SIG-M5 (cell line): ENCODE measurements at places on chromosomes 12 and 14.

GRCh38 chr12:40566271-40566670, 126.0 kb upstream of the CNTN1 start:
- DNase-seq = no peak

DNA sequence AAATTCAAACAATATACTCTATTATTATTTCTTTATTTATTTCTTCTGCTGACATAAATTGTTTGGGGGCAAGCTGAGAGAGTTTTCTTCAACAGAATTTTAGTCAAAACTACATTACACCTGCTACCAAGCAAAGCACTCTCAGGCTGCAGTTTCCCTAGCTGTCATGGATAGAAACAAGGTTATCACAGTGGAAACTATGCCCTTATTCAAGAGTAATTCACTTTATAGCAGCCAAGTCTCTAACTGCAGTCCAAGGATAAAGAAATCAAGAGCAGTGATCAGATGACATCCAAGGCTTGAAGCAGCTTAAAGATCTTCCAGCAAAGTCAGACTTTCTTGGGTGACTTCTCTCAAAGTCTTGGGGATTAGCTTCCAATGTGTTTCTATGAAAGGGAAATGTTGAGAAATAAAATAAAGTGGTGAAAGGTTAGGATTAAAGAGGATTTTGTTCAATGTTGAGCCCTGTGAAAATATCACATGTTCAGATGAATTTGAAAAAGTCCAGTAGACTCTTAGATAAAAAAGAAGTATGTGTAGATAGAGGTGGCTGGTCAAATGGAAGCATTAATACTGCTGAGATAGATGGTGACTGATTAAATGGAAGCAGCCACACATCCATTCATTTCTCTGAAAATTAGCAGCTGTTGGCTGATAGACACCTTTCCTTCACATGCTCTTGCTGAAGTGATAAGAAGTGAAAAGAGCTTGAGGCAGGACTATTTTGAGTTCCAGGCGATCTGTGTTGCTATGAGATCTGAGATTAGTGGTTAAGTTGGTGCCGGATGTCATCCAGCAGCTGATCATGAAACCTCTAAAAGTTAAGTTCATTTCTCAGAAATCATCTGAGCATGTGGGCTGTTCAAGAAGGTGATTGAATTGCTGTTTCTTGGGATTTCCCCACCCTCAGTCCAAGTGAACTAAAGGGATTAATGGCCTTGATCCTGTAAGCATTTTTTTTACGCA, 257.8 kb upstream of the BTG1 start:
- no peak for DNase-seq

- DNase-seq = no peak
Measured at GRCh38 chr14:68575426-68575825, 217.4 kb downstream of the ZFP36L1 start.

- no peak for DNase-seq
Measured at GRCh38 chr12:116425256-116426193, 133.7 kb upstream of the MAP1LC3B2 start.

- no peak for DNase-seq
Measured at GRCh38 chr12:66132408-66132807, 1.9 kb upstream of the LLPH start.

- DNase-seq = no peak
Measured at GRCh38 chr14:64983439-64984310, 3.0 kb upstream of the FNTB start.

GRCh38 chr12:67427336-67427735, 158.2 kb downstream of the CAND1 start:
- no peak for DNase-seq

DNA sequence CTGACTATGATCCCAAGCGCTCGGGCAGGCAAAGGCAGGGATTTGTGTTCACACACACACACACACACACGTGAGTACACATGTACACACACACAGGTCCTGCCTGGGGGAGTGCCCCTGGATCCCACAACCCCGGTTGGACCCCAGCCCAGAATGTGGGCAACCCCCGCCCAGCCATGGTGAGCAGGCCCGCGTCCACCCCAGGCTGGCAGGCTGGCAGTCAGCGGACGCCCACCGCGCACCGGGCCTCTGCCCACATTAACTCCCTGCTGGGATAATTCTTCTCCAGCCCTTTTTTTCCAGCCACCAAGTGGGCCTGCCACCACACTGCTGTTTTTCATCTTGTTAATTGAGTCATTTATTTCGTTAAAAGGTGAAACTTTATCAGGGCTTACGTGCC, 256.2 kb downstream of the BCL11B start:
- no peak for DNase-seq

DNA sequence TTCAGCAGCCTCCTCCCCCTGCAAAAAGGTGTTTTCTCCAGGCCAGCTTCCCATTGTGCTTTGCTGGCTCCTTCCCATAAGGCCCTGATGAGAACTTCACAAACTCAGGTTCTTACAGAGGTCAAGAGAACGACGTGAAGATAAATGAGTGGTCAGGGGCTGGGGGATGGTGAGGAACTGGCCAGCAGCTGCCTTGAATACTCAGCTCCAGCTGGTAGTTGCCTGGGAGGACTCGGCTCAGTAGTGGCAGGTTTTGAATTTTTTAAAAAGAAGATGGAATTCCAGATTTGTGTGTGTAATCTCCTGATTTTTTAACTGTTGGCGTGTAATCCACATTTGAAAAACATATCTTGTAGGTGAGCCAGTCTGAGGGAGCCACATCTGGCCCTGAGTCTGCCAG, 5.9 kb downstream of the DDX55 start:
- no peak for DNase-seq

GRCh38 chr14:24422261-24422660, 7.2 kb downstream of the CBLN3 start:
- no peak for DNase-seq

GRCh38 chr12:91414636-91415035, 232.0 kb upstream of the DCN start:
- DNase-seq = no peak

DNA sequence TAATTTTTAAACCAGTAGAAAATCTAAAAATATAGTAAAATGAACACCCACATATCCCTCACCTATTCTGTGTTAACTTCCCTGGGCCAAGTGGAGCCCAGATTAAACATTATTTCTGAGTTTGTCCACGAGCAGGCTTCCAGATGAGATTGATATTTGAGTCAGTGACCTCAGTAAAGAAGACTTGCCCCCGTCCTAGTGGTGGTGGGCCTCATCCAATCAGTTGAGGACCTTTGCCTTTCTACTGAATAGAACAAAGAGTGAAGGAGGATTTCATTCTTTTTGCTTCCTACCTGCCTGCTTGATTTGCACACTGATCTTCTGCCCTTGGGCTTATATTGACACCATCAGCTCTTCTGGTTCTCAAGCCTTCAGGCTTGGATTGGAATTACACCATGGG, 174.7 kb upstream of the PLEKHG7 start:
- no peak for DNase-seq

GRCh38 chr14:63203618-63204406, 431 bp upstream of the RHOJ start:
- no peak for DNase-seq

DNA sequence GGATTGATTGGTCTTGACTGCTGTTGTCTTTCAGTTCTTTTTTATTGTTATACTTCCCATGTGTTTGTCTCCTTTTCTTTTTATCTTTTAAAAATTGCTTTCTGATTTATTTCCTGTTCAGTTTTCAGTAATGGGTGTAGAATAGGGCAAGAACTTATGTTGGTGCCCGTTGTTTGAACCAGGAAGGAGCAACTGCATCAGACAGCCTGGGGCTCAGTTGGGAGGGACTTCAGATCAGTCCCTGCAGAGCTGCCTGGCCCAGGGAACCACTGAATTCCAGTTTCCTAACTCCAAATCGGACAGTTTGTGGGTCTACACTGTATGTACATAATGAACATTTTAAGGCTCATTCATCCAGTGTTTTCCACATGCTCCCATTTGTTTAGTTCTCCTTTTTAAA, 64.9 kb downstream of the FBXO34 start:
- DNase-seq = no peak

- no peak for DNase-seq
Measured at GRCh38 chr14:38199076-38199475, 8.6 kb upstream of the SSTR1 start.

DNA sequence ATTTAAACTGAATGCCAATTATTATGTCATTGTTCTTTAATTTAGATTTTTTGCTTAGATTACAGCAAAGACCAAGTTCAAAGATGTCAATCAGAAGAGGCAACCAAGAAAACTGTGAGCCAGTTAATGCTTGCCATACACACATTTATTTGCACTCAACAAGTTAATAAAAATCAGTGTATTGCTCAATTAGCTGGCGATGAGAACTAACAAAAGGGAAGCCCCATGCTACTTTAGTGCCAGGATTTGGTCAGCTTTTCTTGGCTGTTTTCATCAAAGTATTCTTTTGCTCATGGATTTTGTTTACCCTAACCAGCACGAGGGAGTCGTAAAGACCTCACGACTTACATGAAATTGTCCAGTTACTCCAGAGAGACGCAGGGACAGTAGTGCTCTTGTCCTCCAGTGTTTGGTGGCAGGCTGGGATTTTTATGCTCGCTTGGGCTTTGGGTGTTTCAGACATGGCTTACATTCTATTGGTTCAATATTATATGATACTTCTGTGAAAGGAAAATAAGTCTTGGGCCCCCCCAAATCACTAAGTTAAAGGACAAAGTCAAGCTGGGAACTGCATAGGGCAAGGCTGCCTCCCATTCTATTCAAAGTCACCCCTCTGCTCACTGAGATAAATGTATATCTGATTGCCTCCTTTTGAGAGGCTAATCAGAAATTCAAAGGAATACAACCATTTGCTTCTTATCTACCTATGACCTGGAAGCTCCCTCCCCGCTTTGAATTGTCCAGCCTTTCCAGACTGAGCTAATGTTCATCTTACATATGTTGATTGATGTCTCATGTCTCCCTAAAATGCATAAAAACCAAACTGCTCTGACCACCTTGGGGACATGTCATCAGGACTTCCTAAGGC, 7.4 kb upstream of the B4GALNT1 start:
- DNase-seq = no peak

DNA sequence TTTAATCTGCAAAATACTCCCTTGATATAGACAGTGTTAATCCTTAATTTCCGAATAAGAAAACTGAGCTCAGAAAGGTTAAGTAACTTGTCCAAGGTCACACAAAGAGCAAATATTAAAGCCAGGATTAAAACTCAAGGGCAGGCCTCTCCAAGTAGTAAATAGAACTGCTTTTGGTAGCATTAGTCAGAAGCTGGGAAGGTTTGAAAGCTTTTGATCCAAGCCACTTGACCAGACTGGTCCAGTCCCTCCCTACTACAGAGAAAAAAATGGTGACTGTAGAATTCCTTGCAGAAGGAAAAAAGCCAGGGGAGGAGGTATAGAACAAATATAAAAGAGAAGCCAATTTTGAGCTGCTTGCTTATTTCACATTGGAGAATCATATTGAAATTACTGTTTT, 111.5 kb downstream of the NT5DC3 start:
- DNase-seq = no peak

- no peak for DNase-seq
Measured at GRCh38 chr12:132336451-132337413, 7.3 kb upstream of the GALNT9 start.

GRCh38 chr14:70995211-70995610, 88.0 kb downstream of the PCNX1 start:
- DNase-seq = no peak

DNA sequence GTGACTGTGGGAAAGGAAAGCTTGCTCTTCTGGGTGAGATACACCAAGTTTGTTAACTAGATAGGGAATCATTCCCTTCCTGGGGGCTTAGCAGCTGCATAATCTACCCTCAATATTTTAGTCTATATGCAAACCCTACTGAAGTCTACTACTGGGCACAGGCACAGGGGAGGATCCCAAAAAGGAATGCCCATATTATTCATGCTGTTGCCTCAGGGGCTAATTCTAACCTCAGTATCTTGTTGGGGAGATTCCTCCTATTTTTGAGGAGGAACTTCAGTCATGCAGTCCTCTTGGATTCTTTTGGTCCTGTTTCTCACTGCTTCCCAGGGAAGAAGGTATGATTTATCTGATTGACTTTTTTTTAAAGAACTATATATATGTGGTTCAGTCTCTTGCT, 58.9 kb upstream of the ANKS1B start:
- no peak for DNase-seq

- no peak for DNase-seq
Measured at GRCh38 chr14:24284501-24285035, 13.2 kb upstream of the RABGGTA start.

GRCh38 chr12:47832263-47832933, 12.7 kb upstream of the HDAC7 start:
- no peak for DNase-seq

DNA sequence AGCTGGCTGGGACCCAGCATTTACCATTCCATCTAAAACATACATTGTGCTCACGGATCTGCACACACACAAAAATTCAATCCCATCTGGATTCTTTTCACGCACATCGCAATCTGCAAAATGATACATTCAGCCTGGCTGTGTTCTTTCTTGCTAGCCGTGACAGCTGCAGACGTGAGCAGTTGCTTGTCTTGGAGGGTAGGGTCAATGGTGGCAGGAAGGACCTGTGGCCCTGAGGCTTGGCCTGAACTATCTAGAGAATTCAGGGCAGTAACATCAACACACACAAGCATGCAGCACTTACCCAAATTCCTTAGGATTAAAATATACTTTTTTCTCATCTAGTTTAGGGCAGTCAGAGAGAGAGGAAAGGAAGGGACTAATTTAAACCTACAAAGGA, 72.0 kb downstream of the DICER1 start:
- no peak for DNase-seq

- DNase-seq = no peak
Measured at GRCh38 chr12:107119091-107119490, 25.7 kb upstream of the CRY1 start.
